ENCODE measurements at places on chromosomes 13 and 19.

- no peak for DNase-seq
These were observed 148.0 kb downstream of the SIPA1L3 start for GRCh38 chr19:38055010-38055409.

- no peak for DNase-seq
These were observed 116.7 kb downstream of the POSTN start for GRCh38 chr13:37481885-37482227.

- no peak for DNase-seq
These were observed 103.9 kb upstream of the UBL3 start for GRCh38 chr13:29954082-29955028.

DNA sequence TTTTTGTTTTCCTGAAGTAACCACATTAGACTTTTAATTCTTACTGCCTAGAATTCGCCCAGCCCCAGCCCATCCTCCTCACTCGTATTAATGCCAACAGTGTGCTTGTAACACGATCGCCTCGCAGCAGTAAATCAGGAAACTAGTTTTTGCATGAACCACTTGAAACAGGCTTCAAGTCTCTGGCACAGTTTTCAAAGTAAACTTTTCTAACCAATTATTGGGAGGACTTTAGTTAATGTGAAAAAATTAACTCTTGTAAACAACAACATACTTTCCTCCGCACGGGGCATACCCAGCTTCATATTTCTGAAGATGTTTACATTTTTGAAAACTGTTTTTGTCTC, 39.2 kb downstream of the TNFRSF19 start:
- DNase-seq: no peak

- no peak for DNase-seq
These were observed at the start of gene KLC3 for GRCh38 chr19:45340232-45340898. TSS of gene KLC3 (plus strand) at chr19:45340750. CDS start at chr19:45345542, 4,792 bp downstream.

- no peak for DNase-seq
These were observed 1.5 kb downstream of the N4BP2L1 start for GRCh38 chr13:32426191-32426989.

GRCh38 chr13:73325723-73326558, 267.1 kb downstream of the KLF5 start:
- DNase-seq: no peak

GRCh38 chr19:47110521-47111005, 3.0 kb downstream of the ZC3H4 start:
- DNase-seq: no peak

DNA sequence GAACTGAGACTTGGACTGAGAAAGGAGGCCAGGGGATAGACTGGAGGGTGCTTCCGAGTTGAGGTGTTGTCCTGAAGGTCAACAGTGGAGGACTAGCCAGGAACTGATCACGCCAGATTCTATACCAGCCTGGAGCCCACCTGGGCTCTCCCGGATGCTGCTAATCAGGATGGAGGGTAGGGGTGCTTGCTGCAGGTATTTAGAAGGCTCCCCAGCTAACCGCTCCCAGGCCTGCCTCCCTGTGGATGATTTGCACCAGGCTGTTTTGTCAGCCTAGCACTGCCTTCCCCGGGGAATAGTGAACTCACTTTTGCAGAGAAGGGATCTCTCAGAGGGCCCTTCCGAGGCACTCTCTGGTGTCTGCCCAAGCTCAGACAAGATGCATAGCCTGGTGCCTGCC, 60.5 kb upstream of the KCTD15 start:
- DNase-seq: no peak

- no peak for DNase-seq
These were observed 34.5 kb upstream of the GAS6 start for GRCh38 chr13:113898391-113898790.

GRCh38 chr19:39810424-39810823, 23.5 kb downstream of the DYRK1B start:
- no peak for DNase-seq

DNA sequence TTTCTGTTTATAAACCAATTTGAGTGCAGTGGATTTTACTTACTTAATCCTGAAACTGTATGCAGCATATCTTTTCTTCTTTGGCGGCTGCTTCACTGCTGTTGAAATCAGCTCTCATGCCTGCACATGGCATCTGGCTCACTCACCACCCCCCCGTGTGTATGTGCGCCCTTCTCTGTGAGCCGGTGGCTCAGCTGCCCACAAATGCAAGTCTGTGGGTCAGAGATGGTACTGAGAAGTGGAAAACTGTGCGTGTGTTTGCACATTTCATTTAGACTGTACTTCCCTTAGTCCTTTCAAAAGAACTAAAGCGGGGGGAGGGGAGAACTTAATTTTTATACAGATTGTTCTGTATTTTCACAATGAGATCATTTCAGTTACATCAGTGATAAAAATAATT, 307.6 kb downstream of the SHISA2 start:
- no peak for DNase-seq

DNA sequence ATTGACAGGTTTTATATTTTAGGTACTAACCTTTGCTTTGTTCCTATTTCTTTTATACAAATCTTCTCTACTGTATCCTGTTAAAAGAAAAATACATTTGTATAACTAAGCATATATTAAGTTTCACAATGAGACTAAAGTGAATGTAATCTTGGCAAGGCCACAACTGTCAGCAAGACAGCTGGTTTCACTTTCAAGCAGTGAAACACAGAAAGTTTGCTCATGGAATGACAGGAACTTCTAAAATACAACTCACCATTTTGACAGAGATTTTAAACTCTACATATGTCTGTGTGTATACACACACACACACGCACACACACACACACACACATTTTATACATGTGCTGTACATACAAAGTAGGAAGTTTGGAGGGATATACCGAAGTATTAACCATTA, 53.3 kb downstream of the PARP4 start:
- no peak for DNase-seq

- no peak for DNase-seq
These were observed 1.2 kb upstream of the MCF2L start for GRCh38 chr13:112967686-112968379.

DNA sequence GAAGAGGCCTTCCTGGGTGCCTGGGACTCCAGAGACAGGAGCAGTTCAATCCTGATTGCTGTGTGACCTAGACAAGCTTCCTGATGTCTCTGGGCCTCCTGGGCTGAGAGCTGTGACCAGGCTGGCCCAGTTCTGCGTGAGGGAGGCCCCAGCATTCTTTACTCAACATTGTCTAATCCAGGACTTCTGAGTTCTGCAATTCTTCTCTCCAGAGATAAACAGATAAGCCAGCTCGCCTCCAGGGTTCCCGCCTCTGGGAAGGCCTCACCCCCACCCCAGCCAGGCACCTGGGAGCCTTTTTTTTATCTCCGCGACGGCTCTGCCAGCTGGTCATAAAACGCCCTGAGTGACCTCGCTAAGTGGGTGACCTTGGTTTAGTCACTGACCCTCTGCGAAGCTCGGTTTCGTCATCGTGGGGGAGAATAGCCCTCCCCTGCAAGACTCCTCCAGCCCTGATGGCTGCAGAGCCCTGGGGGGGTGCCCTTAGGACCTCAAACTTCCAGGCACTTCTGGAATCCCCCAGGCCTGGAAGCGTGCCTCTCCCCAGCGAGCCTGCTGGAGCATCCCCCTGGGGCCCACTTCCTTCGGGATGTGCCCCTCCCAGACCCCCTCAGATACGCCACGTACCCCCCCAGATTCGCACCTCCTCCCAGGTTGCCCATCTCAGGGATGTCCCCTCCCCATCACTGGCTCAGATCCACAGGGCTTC, 1.9 kb downstream of the SULT2B1 start:
- DNase-seq: no peak

GRCh38 chr13:75986818-75987217, 350.7 kb downstream of the LMO7 start:
- no peak for DNase-seq

GRCh38 chr19:31294189-31294588, 55.0 kb downstream of the TSHZ3 start:
- no peak for DNase-seq

- DNase-seq: no peak
These were observed 241.3 kb upstream of the IRS2 start for GRCh38 chr13:110027470-110028240.

GRCh38 chr13:78020861-78021260, 102.2 kb upstream of the EDNRB start:
- no peak for DNase-seq

DNA sequence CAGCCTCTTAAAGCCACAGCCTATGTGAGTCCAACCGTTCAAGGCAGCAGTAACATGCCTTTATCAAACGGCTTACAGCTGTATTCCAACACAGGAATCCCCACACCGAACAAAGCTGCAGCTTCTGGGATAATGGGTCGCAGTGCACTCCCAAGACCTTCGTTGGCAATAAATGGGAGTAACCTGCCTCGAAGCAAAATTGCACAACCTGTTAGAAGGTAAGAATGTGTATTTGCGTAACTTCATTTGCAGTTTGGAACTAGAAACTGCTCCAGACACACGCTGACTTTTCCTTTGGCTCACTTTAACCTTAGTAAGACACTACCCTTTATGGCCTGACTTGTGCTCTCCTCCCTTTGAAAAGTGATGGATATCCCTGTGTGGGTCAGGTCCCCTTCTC, 63.4 kb downstream of the SLAIN1 start:
- no peak for DNase-seq

DNA sequence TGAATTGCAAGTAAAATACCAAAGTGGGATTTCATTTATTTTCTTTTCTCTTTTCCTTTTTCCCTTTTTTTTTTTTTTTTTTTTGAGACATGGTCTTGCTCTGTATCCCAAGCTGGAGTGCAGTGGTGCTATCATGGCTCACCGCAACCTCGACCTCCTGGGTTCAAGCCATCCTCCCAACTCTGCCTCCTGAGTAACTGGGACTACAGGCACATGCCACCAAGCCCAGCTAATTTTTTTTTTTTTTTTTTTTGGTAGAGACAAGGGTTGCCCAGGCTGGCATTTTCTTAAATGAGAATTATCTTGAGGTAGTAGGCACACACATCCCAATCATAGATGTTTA, 68.5 kb upstream of the GPR183 start:
- DNase-seq: no peak

DNA sequence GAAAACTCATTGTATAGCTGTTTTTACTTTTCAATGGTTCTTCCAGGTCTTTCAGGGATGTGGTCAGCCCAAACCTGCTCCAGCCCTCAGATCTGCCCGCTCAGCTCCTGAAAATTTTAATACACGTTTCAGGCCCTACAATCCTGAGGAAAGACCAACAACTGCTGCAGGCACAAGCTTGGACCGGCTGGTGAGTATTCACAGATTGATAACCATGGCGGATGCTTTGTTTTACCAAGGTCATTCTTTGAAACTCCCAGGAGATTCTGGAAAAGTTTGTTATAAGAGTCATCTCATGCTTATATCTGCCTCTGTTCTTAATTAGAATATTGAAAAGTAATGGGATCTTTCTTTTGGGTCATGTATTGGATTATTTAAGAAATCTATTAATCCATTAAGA, 173.5 kb downstream of the DCT start:
- no peak for DNase-seq

DNA sequence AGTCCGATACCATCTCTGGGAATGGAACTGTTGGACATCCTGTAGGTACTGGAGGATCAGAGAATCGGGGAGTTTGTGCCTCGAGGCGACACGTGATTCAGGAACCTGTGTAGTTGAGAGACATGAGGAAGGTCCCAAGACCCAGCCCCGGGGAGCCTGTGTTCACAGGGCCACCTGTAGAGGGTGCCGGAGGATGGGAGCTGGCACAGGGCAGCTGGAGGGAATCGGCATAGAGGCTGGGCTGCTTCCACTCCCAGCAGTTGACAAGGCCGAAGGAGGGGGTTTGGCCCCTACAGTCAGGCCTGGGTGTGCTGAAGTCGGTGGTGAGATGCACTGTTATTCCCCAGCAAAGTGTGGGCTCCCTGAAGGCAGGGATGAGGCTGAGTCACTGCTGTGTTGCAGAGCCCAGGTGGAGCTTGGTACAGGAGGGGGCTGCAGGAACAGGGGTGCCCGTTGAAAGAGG, 2.5 kb upstream of the ISYNA1 start:
- no peak for DNase-seq

- no peak for DNase-seq
These were observed 475 bp downstream of the KLF12 start for GRCh38 chr13:74133657-74134201.

- DNase-seq: no peak
These were observed 47.0 kb downstream of the DLEU7 start for GRCh38 chr13:50796463-50796862.

DNA sequence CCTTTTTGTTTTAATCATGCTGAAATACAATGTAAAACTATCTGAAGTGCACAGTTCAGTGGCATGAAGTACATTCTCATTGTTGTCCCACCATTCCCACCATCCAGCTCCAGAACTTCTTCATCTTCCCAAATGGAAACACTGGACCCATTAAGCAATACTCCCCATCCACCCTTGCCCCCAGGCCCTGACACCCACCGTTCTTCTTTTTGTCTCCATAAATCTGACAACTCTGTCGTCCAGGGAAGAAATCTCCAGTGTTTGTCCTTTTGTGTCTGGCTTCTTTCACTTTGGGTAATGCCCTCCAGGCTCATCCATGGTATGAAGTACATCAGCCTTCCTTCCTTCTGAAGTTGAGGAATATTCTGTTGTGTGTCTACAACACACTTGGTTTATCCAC, 2.6 kb upstream of the SLC15A1 start:
- no peak for DNase-seq

- no peak for DNase-seq
These were observed 574.8 kb downstream of the MYO16 start for GRCh38 chr13:109204252-109204651.

GRCh38 chr19:38734426-38735256, 9.6 kb downstream of the CAPN12 start:
- no peak for DNase-seq

DNA sequence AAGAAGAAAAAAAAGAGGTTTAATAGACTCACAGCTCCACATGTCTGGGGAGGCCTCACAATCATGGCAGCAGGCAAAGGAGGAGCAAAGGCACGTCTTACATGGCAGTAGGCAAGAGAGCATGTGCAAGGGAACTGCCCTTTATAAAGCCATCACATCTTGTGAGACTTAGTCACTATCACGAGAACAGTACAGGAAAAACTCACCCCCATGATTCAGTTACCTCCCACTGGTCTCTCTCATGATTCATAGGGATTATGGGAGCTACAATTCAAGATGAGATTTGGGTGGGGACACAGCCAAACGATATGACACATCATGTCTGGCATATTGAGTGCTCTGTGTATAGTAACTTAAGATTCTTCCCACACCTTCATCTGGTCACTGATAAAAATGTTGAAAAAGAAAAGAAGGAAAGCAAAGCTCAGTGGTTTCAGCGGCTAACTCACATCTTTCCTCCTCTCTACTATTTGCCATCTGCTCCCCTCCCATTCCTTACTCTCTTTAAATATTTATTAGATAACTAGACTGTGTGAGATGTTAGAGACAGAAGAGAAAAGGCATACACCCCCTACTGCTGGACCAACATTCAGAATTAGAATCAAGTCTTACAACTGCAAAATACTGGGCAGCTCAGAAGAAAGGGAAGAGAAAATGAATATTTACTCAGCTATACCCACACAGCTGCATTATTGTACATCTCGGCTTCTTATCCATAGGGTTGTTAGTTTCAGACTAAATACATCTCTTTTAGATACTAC, 60.1 kb upstream of the AKAP11 start:
- no peak for DNase-seq

GRCh38 chr19:33215438-33216197, 10.0 kb downstream of the SLC7A10 start:
- no peak for DNase-seq

All from cortex of kidney (tissue), 1 donor.